Stimulated activated CD8-positive, alpha-beta memory T cell treated with anti-CD3 and anti-CD28 coated beads, Interleukin-15, amount 100 ng/mL, for 4 hours (primary cell): ENCODE measurements at places on chromosomes 1 and 21.

DNA sequence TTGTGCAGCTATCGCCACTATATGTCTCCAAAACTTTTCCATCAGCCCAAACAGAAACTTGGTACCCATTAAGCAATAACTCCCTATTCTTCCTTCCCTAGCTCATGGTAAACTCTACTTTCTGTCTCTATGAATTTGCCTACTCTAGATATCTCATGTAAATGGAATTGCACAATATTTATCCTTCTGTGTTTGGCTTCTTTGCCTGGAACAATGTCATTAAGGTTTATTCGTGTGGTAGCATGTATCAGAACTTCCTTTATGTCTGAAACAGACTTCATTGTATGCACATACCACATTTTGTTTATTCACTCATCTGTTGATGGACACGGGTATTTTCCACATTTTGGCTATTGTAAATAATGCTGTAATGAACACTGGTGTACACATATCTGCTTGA is 40.7 kb upstream of the CD34 start:
- no peak for DNase-seq

DNA sequence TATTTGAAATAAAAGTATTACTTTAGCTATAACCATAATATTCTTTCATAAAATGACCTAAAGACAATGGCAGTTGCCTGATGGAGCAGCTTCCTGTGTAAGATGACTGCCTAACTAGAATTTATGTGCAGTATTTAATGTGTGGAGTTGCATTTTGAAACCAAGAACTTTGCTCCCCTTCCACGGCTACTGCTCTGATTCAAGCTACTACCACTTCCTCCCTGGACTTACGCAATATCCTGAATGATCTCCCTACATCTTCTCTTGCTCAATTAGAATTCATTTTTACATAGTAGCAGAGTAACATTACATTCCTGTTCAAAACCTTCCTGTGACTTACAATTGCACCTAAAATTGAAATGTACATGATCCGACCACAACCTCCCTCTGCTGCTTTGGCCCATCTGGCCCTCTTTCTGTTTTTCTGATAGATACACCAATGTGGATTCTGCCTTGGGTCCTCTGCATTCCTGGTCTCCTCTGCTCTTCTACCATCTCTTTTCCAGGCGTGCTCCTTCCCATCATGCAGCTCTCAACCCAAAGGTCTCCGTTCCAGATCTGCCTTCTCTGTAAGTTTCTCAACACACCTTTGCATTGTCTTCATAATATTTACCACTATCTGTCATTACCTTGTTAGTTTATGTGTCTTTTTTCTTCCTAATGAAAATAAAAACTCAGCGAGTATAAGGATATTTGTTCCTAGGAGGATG is 47.4 kb upstream of the USP25 start:
- DNase-seq = no peak

DNA sequence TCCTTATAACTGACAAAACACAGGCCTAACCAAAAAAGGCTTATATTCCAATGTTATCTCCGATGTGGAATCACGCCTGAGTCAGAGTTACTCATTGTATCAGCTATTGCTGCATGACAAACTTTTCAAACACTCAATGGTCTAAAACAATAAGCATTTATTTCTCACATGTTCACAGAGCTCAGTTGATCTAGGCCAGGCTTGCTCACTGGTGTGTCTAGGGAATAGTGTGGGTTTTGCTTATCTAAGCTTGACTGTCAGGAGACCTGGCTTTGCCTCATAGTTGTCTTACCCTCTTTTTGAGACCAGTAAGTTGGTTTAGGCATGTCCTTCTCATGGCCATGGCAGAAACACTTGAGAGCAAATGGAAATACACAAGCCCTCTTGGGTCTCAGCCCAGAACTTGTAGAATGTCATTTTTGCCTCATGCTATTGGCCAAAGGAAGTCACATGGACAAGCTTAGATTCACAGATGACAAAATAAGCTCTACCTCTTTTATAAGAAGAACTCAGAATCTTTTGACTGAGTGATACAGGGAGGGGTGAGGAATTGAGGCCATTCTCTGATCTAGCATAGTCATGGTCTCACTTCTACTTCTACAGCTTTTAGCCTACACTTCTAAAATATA is 130.8 kb downstream of the HMCN1 start:
- no peak for DNase-seq

DNA sequence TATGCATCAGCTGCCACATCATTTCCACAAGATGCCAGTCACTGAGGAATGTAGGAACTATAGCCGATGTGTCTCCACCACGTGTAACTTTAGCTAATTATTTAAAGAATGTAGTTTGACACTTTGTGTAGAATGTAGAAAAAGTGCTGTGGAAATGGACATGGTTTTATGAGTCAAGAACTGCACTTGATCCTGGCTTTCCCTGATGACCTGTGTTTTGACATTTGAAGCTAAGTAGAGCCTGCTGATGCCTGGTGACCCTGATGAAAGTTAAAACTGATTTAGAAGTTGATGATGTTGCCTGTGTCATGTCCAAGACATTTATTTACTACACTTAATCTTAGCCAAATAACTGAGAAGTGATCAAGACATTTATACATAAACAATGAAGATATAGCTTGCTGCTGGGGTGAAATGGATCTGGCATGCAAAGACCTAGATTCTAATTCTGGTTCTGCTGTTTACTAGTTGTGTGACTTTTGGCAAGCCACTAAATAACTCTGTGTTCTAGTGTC is 4.4 kb upstream of the OSBPL9 start:
- no peak for DNase-seq

DNA sequence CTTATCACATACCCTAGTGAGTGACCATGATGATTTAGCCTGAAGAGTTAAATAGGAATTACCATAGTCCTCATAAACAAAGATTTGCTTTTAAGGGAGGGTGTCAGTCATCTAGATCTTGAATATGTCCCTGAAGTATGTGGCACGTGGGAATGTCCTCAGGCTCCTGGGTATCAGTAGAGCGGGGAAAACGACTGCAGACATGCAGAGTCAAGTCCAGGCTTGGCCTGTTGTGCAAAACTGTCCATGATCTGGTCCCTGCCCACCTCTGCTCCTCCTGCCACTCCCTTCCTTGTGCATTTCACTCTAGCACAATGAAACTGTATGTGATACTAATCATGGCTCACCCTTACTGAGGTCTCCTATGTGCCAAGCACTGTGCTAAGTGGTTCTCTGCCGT is 12.9 kb downstream of the MOV10 start:
- DNase-seq = no peak

DNA sequence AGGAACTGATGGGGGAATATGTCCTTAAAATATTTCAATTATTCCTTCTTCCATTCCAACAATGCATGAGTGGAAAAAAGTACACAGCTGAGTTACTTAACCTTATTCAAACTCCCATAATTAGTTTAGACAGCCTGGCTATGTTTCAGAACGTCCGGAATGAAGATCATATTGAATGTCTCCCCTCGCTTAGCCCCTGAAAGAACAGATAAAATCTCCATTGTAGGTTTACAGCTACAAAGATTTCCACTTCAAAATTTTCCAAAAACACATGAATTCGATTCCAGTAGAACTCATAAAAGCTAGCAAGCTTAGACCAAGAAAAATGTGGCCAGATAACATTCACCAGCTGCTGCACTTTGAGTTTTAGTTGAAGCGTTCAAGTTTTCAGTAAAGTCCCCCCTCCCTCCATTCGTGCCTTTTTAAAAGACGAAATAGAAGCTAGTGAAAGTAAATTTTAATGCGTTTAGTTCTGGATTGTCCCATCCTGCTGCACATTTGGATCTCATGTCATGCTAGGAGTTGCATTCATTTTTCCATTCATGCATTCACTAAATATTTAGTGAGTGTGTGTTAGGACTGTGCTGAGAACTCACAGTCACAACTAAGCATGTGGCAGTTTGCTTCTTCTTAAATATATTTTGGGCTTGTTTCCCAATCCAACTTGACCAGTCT is 29.4 kb upstream of the SSX2IP start:
- no peak for DNase-seq

GRCh38 chr1:37415611-37416244 is 58.7 kb upstream of the ZC3H12A start:
- no peak for DNase-seq

DNA sequence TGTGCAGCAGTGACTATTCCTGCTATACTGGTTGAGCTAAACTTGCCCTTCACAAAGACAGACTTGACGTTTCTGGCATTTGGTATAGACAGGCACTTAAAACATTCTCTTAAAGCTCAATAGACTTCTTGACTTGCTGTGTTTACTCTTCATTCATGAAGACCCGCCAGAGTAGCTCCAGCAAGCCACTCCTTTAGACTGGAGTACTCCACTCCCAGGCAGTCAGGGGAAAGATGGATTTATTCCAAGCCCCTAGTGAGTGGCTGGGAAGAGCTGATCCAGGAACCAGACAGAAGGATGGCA is 70.7 kb downstream of the EVA1C start:
- DNase-seq = no peak

DNA sequence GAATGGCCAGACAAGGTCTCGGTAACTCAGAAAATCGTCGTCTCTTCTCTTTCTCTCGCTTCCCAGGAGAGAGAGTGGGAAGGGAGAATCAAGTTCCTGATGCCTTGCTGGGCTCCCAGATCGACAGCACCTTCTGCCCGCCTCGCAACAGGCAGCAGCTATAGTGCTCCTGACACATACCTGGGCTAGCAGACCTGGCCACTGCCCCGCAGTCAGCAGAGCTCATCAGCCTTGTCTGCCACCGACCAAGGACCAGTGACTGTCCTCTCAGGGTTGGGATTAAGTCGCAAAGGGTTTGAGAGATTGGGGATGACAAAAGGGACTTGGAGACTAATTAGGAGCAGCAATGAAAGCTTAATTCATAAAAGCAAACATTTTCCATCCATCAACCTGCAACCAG is 4.1 kb downstream of the RUNX3 start:
- DNase-seq = no peak

DNA sequence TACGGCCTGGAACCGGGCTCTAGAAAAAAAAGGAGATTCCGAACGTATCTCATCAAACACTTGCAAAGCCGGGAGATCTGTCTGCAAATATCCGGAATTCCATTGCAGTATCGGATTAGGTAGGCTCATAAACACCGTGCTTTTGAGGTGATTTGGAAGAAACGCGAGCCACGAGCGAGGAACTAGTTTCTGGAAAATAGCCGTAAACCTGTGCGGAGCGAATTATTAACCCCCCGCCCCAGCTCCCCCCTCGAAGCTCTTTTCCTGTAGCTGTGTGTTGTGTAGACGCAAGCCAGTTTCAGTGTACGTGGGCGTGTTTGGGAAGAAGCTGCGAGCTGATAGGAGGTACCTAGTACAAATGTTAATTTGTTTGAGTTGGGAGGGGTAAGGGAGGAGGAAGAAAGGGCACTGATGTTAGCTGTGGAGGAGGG is 1.1 kb downstream of the RALGPS2 start:
- no peak for DNase-seq

- DNase-seq = no peak
Observed at GRCh38 chr21:37392441-37392840, 25.9 kb downstream of the DYRK1A start.

DNA sequence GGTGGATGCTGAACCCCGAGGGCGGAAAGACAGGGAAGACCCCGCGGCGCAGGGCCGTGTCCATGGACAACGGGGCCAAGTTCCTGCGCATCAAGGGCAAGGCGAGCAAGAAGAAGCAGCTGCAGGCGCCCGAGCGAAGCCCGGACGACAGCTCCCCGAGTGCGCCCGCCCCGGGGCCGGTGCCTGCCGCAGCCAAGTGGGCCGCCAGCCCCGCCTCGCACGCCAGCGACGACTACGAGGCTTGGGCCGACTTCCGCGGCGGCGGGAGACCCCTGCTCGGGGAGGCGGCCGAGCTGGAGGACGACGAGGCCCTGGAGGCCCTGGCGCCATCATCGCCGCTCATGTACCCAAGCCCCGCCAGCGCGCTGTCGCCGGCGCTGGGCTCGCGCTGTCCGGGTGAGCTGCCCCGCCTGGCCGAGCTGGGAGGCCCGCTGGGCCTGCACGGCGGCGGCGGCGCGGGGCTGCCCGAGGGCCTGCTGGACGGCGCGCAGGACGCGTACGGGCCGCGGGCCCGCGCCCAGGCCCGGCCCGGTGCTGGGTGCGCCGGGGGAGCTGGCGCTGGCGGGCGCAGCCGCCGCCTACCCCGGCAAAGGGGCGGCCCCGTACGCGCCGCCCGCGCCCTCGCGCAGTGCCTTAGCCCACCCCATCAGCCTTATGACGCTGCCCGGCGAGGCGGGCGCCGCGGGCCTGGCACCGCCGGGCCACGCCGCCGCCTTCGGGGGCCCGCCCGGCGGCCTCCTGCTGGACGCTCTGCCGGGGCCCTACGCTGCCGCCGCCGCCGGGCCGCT is 20.7 kb downstream of the FOXO6 start:
- peak; percentile 49 for DNase-seq

GRCh38 chr1:6111991-6112689 is 66.5 kb downstream of the KCNAB2 start:
- DNase-seq = no peak

DNA sequence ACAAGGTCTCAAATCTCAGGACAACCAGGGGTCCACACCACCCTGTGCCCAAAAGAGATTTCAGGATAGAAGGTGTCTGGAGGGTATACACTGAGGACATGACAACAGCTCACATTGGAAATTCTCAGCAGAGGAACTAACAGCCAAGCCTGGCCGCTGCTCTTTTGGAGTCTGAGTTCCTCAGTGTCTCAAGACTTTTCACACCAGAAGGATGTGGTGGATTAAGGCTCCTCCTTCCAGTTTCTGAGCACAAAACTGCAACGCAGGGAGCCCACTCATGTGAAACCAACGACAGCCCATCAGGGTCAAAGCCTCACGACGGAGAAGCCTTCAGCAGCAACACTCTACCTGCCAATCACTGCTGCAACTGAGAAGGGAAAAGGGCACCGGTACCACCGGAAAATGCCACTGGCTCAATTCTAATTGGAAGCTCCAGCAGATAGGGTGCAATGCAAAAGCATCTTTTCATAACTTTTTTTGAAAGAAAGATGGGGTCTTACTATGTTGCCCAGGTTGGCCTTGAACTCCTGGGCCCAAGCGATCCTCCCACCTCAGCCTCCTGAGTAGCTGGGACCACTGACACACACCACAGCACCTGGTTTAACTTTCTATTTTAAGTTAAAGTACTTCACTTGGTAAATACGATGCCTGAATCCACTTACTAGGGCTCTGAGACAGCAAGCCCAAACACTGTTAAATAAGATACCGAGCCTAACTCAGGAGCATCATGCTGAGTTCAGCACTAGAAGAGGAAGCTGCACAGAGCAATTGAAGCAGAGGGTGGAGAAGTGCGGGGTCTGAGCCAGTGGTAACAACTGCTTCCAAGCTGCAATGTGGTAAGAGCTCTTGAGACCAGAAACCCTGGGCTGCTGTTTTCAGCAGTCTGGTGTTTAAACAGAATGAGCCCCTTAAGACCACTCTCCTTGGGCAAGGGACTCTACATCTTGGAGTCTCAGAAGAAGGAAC is 7.8 kb downstream of the CAPZB start:
- DNase-seq = no peak

DNA sequence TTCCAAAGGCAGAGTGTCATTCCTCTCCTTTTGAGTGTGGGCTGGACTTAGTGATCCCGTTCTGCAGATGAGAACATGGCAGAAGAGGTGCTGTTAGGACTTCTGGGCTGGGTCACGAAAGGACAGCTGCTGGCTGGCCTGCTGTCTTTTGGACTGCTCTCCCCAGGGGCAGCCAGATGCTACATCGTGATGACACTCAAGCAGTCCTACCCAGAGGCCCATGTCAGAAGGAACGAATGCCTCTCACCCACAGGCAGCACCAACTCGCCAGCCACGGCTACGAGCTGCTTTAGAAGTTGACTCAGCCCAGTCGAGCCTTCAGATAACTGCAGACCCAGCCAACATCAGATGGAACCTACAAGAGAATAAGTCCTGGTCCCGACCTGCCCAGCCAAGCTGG is 156.5 kb downstream of the KCNJ6 start:
- DNase-seq = no peak
